Brain microvascular endothelial cell (primary cell): ENCODE measurements at places on chromosomes 4 and X.

DNA sequence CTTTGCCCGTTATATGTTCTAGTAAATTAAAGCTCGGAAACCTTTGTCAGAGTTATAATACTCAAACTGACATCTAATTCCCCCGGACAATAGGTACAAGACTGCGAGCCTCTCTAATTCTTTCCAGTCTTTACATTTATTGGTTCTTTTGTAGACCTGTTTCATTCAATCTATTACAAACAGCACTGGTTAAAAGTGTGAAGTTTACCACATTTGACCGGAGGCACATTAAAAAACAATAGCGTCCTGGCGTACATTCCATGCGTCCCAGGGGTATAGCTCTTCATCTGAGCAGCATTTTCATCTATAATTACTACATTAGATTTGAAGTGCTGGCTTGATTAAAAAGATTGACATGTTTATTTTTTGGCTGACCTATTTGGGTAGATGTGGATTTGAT is 49.9 kb upstream of the TENM3 start:
- no peak for DNase-seq

DNA sequence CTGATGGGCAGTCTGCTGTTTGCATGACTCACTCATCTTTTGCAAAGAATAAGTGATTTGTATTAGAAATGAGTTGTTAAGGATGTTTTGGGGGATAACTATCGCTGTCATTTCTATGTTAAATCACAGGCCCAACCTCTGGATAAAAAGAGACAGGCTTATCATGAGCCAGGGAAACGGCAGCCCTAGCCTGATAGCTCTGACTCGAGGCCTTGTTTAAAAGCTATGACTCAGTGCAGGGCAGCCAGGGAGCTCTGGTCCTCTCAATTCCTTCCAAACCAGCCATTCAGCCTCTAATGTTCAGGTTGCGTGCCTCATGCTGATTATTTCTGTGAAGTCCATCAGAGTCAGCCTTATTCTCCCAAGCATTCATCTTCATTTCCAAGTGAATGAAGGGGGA is 305.9 kb upstream of the HAND2 start:
- peak; percentile 3 for DNase-seq

DNA sequence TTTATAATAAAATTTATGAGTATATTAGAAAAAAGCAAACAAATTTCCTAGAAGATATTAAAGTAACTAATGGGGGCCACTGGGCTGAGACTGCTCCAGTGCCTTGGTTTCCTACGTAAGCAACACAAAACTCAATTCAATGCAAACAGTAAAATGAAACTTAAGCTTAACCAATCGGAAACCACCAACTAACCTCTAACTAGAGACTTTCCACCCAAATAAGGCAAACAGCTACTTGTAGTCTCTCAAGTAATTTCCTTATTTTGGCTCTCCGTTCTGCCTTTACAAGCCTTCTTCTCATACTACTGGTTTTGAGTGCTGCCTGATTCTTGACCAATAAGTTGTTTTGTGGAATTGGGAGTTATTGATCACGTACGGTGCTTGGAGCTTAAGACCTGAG is 167.3 kb upstream of the VEGFC start:
- DNase-seq: no peak

DNA sequence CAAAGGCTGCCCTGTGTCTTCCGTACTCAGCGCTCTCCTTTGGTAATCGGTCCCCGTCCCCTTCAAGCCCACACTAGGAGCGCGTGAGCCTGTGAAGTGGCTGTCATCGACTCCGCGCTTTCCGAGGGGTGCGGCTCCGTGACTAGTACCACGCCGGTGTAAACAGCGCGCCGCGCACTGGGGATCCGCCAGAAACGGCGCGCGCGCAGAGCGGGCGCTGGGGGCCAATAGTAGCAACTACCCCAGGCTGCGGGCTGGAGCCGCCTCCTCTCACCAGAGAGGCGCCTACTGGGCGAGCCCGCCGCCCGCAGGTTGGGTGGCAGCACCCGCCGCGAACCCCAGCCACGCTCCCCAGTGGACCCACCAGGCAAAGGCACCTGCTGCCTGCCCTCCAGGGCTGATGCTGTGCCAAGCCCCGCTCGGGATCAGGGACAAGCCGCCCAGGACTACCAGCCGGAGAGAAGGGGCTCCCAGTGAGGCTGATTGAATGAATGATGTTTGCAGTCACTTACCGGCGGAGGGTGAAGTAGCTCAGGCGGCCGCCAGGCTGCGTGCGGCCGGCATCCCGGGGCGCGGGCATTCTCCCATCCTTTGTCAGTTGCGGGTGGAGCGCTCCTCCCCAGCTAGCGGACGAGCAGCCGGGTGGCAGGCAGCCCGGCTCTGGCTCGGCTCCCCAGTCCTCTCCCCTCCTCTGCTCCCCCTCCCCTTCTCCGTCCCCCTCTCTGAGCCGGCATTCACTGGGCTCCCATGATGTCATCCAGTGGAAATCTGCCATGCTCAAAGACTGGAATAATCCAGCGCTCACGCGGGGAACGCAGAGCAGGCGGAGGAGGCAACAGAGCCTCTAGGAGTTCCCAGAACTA is 370.3 kb upstream of the SMIM31 start:
- DNase-seq: peak; percentile 33

- DNase-seq: no peak
Measured at GRCh38 chrX:53438174-53438831, 4.1 kb upstream of the HSD17B10 start.

- no peak for DNase-seq
Measured at GRCh38 chr4:123545667-123546572, 149.3 kb downstream of the SPRY1 start.

GRCh38 chr4:184762100-184762499 is 28.2 kb upstream of the CENPU start:
- no peak for DNase-seq

GRCh38 chrX:37904833-37905232 is 57.5 kb upstream of the DYNLT3 start:
- DNase-seq: no peak

DNA sequence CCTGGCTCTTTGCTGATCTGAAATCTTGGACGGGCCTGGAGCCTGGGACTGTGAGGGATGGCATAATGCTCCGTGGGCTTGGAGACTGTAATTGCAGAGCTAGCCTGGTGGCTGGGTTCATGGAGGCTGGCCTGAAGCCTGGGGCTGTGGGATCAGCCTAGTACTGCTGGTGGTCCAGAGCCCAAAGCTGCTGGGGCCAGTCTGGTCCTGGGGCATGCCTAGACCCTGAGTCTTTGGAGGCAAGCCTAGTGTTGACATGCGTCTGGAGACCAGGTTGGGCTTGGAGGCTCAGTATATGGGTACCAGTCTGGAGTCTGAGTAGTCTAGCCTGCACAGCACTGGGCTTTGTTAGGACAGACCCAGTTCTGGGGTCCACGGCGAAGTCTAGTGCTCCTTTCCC is 172.0 kb upstream of the ZC4H2 start:
- DNase-seq: no peak

DNA sequence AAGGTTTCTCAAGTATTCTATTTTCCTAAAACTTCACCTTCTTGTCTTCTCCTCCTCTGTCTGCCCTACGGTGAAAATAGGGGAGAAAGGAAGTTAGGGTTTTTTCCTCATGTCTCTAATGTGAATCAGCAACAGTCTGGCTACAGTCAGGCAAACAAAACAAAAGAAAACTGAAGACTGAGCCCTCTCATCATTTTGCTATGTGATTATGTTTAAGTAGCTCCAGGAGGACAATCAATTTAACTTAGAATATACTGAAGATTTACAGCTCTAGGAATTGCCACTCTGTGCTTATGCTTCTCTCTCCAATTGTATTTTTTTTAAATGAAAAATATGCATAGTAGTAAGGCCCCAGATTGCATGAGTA is 316.2 kb downstream of the GPAT3 start:
- peak; percentile 70 for DNase-seq
